ENCODE measurements at places on chromosomes 7 and 10.

DNA sequence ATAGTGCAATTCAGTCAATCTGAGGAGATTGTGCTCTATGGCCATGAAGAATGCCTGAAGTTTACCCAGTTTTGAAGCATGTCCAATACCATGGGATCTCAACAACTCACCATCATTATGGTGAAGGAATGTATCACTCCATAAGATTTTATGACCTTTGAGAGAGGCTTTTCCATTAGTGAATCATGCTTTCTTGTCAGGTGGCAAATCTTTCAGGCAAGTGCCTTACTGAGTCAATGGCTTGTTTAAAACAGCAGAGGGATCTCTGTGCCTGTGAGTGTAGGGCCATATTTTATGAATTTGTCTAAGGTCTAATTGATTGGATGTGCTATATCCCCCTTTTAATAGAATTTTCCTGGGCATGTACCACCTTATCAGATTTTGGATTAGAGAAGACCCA, 131.5 kb downstream of the CCDC7 start:
- DNase-seq: peak; percentile 9

DNA sequence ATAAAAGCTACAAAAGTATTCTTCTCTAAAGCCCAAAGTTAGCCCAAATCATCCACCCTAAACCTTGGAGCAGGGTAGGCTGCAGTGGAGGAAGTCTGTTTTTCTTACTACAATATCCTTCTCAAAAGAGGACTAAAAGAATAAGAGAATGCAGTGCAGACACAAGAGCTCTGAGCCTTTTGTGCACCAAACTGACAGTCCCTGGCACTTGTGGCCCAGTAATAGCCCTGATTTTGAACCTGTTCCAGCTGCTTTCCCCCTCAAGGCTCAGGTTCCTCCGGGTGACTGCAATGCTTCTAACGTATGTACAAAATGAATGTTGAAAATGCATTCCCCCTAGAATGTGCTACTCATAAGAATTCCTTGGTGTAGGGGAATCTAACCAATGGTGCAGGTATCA, 154.4 kb downstream of the JAZF1 start:
- no peak for DNase-seq

DNA sequence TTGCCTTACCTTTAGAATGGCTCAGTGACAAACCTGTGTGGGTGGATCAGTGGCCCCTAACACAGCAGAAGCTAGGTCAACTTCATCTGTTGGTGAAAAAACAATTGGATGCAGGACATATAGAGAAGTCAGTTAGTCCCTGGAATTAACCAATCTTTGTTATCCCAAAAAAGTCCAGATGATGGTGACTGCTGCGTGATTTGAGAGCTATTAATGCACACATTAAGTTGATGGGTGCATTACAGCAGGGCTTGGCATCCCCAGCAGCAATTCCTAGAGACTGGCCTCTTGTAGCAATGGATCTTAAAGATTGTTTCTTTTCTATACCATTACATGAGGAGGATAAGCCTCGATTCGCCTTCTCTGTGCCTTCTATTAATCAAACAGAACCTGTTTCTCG, 33.3 kb downstream of the OR13A1 start:
- no peak for DNase-seq

GRCh38 chr7:51315393-51316261, 982 bp downstream of the COBL start:
- DNase-seq: no peak

- DNase-seq: no peak
These were observed 29.7 kb downstream of the CHST12 start for GRCh38 chr7:2432910-2433712.

GRCh38 chr10:478471-479245, 210.8 kb downstream of the DIP2C start:
- no peak for DNase-seq

- no peak for DNase-seq
These were observed 63.9 kb downstream of the C1GALT1 start for GRCh38 chr7:7246223-7246622.

DNA sequence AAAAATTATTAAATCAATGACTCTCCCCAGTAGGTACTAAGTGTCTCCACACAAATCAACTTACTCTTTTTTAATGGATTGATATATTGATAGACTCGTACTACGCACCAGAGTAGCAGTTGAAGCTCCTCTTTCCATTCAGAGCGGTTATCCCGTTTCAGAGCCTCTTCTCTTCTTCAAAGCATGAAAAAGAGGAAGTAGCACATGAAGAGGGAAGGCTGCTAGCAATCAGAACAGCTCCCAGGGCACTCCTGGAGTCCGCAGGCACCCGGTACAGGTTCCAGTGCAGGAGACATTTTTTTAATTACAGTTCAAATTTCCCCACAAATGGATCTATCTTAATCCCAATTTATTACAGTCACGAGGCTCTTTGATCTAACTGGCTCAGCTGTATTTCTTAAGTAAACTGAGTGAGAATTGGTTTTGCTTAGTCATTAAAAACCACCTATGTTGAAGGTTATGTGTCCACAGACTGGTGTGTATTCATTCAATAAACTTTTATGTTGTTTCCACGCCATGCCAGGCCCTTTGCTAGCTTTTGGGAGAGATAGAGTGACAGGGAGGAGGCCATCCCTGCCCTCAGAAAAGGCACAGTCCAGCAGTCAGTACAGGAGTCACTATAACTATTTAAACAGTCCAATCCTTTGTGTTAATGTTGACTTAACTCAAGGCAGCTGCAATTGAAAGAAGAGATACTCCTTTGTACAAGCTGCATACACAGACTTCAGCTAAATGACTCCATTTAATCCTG, 32.1 kb upstream of the CALN1 start:
- DNase-seq: no peak

DNA sequence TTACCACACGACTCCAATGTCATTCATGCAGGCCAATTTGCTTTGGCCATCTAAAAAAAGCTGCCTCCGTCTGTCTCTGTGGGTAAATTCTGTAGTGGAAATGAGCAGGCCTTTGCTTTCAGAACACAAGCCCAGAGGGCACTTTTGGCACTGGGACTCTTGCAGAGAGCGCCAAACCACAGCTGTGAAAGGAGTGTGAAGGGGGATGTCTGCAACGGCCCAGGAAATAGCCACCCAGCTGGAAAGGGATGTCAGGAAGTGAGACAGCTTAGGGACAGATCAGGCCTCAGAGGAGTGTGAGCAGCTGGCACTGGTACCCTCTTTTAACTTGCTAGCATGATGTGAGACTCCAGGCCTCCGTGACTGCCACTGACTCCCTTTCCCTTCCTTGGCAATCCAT, 152.4 kb downstream of the DKK1 start:
- DNase-seq: peak; percentile 63

- DNase-seq: no peak
These were observed 188.2 kb downstream of the LRMDA start for GRCh38 chr10:75619635-75620034.

GRCh38 chr7:29980151-29980550, 9.4 kb downstream of the SCRN1 start:
- no peak for DNase-seq

DNA sequence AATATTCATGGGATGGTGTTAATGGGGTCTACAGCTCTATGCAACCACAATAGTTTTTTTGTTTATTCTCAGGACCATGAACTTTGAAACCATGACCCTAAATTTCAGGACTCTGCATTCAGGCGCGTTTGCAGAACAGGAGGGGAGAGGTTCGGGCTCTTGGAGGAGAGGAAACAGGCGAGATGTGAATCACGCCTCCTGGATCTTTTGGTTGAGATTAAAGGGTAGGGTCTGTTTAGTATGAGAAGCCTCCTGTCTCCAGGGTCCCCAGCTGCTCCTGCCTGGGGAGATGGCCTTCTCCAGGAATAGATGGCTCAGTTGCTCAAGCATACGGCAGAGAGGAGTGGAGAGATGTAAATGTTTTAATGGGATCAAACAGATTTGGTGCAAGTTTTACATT, 18.2 kb downstream of the TLL2 start:
- DNase-seq: no peak

- no peak for DNase-seq
These were observed 200.9 kb upstream of the TBX20 start for GRCh38 chr7:35454575-35455385.

DNA sequence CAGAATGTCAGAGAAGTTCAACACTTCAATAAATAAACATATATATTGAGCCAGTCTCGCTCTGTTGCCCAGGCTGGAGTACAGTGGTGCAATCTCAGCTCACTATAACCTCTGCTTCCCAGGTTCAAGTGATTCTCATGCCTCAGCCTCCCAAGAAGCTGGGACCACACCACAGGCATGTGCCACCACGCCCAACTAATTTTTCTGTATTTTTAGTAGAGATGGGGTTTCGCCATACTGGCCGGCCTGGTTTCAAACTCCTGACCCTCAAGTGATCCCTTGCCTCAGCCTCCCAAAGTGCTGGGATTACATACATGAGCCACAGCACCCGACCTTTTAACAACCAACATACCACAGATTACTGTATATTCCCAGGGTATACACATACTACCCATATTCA, 134.2 kb downstream of the JMJD1C start:
- DNase-seq: peak; percentile 18

DNA sequence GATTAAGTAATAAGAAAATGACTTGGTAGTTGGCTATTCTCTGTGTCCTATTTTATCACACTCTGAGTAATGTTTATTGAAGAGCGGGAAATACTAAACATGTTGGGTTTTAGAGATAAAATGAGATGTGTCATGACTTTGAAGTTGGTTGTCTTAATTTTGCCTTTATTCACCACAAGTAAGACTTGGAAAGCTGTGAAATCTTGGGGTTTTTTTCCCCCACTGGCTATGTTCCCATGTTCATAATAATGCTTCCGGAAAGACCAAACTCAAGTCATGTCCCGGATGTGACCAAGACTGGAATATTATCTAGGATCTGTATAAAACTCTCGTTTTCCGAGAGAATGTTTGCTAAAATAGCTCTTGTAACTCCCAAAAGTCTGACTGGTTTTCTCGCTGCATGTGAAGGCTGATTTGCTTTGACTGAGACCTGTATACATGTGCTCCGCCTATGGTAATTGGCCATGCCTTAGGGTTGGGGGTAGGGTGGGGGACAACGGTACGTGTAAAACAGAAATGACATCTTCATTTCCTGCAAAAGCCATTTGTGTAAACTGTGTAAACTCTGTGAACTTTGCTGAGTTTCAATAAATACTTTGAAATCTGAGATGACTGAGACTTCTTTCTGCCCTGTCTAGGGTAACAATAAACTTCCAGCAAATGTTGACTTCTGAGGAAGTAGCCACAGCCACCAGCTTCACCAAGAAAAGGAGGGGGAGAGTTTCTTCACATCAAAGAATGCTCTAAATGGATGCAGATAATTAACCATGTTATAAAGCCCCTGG, 169.6 kb downstream of the ZNF365 start:
- DNase-seq: no peak

- DNase-seq: no peak
These were observed 621 bp upstream of the CAV1 start for GRCh38 chr7:116524221-116524608.

- DNase-seq: peak; percentile 95
These were observed 284.7 kb upstream of the AKR1E2 start for GRCh38 chr10:4541292-4541691.

DNA sequence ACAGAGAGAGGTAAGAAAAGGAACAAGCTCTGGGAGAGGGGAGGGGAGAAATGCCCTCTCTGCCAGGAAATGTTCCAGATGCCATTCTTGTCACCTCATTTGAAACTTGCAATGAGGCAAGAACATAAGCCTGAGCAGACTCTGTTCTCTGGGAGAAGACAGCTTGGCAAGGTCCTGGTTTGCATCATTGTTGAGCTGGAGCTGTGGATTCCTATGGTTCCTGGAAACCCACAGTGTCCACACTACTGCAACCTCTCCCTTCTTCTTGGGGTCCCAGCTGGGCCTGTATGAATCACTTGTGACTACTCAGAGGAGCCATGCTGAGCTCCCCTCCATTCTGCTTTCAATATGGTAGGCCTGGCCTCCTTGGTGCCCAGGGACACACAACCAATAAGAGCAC, 60.8 kb upstream of the HECTD2 start:
- peak; percentile 95 for DNase-seq

DNA sequence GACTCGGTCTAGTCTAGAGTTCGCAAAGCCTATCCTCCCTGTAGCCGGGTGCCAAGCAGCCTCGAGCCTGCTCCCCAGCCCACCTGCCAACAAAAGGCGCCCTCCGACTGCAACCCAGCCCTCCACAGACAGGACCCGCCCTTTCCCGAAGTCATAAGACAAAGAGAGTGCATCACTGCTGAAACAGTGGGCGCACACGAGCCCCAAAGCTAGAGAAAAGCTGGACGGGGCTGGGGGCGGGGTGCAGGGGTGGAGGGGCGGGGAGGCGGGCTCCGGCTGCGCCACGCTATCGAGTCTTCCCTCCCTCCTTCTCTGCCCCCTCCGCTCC, 622 bp upstream of the COL1A2 start:
- no peak for DNase-seq

GRCh38 chr7:80184693-80185092, 50.1 kb downstream of the GNAI1 start:
- DNase-seq: no peak

DNA sequence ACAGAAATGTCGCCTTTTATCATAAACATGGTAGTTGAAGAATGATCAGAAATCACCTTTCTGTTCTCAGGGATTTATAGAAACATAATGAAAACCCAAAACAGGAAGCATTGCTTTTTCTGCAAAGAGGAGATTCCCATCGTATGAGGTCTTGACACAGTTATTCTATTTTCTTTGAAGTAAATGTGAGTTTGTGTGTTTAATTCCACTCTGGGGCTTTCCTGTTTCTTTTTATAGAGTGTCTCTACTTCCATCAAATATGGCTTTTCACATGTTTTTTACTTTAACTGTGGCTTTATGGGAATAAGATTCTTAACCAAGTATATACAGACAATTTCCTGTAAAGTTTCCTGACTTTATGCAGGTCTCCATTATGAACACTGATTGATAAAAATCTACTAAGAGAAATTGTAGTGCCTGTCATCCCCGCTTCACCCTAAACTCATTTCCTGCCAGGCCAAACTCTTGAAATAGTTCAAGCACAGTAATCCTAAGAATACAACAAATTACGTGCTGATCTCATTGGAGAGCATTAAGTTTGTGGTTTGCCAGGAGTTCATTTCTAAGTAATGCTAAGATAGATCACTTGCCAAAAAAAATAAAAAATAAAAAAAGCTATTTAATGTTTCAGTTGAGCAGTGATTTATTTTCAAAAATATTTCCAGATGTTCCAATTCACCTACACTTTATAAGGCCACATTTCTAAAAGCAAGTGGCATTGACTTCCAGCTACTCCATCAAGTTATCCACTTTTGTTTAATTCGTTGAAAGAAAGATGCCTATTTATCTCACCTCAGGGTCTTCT, 52.2 kb upstream of the SEC61G start:
- peak; percentile 84 for DNase-seq

- no peak for DNase-seq
These were observed 401.4 kb upstream of the GALNT17 start for GRCh38 chr7:70730451-70731110.

DNA sequence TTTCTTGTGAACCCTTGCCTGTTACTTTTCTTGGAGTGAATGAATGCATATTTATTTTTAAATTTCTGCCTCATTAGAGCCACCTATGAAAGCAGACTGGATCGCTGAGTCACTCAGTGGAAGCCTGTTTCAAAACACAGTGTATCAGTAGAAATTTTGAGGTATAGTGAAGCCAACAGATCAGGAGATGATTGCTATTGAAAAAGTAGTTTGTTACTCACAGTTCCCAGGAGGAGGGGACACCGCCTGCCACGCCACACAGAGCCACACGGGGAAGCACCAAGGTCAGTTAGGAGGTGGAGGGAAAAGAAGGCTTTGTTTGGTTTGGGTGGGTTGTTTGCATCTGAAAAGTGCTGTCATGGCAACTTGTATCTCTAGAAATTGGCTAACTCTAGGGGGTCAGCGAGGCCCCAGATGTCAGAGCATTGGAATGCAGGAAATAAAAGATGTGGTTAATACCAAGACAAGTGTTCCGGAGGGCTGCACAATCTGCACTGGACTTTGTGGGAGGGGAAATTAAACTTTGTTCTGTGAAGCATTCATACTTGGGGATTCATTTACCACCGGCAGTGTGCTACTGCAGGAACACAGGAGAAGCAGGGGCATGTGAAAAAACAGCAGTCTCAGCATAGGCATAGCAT, 106.4 kb upstream of the SDK1 start:
- peak; percentile 53 for DNase-seq

All from EL (cell line).